ENCODE measurements at places on chromosomes 2 and 18.

DNA sequence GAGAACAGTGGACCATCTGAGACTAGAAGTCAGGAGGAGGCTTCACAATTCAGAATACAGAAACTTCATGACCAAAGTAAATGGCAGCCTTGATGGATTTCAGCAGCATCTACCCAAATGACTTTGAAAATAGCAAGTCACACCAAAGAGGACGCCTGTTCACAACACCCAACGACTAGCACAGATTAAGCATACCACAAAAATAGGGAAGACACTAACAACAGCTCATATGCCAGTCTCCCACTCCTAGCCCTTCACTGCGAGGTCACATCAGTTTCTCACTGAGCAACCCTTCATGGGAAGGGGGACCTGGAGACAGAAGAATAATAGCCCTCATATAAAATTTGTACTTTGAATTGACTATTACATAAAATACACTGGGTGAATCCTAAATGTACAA lies 228.4 kb upstream of the SLC39A10 start:
- no peak for DNase-seq

DNA sequence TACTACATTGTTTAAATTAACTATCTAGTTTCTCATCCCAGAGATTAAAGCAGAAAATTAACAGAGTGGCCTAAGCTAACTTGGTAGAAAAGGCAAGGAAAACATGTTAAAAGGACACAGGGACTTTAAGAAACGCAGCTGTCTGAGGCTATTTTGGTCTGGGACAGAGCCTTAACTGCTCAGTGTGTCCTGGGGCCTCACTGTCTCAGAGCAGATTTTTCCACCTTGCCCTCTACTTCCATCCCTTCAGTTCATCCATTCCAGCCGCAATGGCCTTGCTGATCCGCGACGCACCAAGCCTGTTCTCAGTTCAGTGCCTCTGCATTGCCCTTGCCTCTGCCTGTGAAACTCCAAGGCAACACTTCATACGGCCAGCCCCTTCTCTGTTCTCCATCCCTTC lies 114.9 kb upstream of the OSR1 start:
- DNase-seq = no peak

- DNase-seq = no peak
These were observed 7.6 kb downstream of the PROC start for GRCh38 chr2:127425540-127426490.

DNA sequence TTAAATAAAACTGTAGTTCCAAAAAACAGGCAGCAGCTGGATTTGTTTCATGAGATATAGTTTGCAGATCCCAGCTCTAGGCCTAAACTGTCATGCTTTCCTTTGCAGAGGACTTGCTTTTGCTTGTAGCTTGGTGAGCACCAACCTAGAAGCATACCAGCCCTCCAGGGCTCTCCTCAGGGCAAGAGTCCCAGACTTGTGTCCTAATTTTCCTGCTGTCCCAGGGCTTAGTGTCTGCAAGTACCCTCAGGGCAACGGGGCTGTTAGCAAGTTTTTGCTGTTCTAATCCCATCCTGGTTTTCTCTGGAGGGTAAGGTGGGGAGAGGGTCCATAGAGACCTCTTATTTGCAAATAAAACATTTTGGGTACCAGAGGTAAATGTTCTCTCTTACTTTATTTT lies 59.5 kb downstream of the TMEM17 start:
- no peak for DNase-seq

DNA sequence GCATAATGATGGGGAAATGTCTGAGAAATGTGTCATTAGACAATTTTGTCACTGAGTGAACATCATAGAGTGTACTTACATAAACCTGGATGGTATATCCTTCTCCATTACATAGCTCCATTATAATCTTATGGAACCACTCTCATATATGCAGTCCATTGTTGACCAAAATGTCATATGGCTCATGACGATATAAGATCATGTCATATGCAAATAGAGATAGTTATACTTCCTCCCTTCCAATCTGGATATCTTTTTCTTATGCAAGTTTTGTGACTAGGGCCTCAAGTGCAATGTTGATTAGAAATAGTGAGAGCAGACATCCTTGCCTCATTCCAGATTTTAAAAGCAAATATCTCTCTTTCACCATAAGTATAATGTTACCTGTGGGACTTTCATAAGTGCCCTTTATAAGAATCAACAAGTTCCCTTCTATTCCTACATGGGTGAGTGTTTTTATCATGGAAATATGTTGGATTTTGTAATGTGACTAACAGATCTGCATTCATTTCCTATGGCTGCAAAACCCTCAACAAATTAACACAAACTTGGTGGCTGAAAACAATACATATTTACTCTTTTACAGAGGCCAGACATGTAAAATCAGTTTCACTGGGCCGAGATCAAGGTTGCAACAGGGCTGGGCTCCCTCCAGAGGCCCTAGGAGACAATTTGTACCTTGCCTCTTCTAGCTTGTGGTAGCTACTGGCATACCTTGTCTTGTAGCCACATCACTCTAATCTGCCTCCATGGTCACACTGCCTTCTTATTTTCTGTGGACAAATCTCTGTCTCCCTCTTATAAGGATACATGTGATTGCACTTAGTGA lies 21.6 kb upstream of the SULT1C4 start:
- no peak for DNase-seq

DNA sequence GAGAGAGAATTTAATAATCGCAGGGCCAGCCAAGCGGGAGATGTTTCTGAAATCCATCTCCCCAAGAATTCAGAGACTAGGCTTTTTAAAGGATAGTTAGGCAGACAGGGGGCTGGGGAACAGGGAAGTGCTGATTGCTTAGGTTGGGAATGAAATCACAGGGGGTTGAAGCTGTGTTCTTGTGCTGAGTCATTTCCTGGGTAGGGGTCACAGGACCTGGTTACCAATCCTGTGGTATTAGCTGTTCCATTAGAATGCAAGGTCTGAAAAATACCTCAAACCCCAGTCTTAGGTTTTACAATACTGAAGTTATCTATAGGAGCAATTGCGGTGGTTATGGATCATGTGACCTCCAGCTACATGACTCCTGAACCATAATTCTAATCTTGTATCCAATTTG lies 4.6 kb downstream of the SP140 start:
- no peak for DNase-seq

GRCh38 chr2:120396013-120396860 lies 50.3 kb downstream of the INHBB start:
- no peak for DNase-seq

- no peak for DNase-seq
These were observed 47.3 kb downstream of the MEX3C start for GRCh38 chr18:51150113-51150700.

- DNase-seq = peak; percentile 83
These were observed 24.4 kb downstream of the NFE2L2 start for GRCh38 chr2:177239932-177240630.

DNA sequence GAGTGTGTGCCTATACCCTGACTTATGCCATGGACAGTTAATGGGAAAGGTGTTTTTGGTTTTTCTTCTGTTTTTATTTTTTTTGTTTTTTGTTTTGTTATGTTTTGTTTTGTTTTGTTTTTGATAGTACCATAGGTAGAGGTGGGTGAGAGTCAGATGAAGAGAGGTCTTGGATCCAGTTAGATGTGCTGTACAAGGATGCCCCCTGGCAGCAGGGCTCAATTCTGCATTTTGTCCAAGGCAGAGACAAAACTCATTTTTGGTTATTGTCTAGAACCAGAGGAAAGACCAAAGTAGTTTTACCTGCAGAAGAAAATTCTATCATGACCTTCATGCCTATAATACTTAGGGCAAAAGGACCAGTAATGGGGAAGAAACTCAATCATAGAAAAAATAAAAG lies 48.5 kb downstream of the SLC5A7 start:
- no peak for DNase-seq

- no peak for DNase-seq
These were observed 172.1 kb downstream of the NEDD4L start for GRCh38 chr18:58216071-58216481.

DNA sequence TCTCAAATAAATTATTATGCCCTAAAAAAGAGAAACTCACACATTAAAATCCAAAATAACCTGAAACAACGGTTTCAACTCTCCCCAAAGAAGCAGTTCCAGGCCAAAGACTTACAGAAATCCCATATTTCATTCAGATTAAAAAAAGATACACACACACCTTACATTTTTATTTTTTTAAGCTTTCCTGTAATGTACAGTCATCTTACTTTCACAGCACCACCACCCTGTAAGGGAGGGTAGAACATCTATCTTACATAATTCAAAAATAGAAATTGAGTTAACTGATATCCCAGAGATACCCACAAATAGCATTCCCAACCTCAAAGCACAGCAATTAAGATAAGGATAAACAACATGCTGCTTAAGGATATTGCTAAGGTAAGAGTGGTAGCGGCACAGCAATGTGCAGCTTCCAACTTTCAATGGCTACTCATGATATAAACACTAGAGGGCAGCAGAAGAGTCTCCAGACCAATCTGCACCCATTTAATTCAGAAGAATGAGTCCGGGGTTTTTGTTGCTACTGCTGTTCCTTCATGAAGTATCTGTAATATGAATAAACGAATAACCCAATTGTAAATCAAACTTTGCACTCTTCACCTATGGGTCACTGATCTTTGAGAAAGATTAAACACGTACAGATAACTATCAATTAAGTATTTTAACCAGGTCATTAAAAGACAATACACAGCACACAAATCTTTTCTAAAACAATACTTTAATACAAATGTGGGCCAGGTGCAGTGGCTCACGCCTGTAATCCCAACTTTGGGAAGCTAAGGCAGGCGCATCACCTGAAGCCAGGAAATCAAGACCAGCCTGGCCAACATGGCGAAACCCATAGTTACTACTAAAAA lies 11.3 kb downstream of the GFPT1 start:
- DNase-seq = no peak

GRCh38 chr2:230974096-230974913 lies 21.6 kb upstream of the SPATA3 start:
- DNase-seq = no peak

DNA sequence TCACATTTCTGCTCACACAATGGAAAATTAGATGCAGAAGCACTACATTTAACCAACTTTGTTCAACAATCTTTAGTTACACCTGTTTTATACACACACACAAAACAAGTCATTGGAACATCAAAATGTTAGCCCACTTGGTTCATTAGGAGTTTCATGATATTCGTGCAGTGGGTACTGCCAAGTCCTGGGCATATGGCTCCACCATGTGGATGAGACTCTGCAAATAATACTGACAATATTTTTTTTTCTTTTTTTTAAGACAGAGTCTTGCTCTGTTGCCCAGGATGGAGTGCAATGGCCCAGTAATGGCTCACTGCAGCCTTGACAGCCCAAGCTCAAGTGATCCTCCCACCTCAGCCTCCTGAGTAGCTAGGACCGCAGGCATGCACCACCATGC lies 34.5 kb upstream of the GRB14 start:
- DNase-seq = peak; percentile 17

- no peak for DNase-seq
These were observed 111.6 kb downstream of the FAM168B start for GRCh38 chr2:130981667-130982066.

DNA sequence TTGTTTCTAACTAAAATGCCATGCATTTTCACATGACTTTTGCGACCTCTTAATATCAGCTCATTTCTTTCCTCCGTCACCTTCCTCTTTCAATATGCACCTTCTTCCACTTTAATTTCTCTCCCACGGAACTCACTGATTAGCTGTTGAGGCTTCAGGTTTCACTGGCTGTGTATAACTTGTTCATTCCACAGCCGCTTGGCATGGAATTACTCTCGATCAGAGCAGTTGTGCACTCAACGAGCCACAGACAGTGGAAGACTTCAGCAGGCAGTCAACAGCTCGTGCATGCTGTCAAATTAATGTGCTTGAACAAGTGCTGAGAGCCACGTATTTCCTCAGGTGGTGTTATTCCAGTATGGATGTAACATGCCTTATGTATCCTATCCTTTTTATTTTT lies 491.2 kb upstream of the DDX18 start:
- no peak for DNase-seq

DNA sequence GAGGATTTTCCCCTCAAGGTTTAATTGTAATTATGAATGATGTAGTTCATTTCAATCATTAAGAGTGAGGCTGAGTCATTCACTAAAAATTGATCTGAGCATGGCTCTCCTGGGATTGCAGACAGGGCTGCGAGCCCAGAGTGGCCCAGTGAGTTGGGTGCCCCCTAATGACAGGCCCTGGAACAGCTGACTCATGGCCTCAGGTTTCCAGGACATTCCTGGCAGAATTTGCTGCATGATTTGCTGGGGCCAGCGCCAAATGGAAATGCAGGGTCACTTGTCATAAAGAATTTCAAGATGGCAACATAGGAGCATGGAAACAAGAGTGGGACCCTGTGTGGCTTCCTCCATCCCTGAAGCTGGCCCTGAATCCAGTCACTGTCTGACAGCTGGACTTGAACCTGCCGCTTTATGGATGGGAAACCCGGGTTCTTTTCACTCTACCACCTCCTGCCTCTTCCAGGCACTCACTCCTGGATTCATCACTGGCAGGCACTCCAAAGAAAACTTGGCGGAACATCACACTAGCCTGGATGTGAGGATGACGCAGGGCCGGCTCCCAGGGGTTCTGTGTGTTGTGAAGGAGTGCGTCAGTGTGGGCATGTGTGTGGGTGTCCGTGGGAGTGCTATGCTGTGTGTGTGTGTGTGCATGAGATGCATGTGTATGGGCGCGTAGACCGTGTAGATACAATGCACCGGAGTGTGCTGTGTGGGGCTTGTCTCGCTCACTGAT lies 15.2 kb downstream of the OTOF start:
- peak; percentile 36 for DNase-seq

DNA sequence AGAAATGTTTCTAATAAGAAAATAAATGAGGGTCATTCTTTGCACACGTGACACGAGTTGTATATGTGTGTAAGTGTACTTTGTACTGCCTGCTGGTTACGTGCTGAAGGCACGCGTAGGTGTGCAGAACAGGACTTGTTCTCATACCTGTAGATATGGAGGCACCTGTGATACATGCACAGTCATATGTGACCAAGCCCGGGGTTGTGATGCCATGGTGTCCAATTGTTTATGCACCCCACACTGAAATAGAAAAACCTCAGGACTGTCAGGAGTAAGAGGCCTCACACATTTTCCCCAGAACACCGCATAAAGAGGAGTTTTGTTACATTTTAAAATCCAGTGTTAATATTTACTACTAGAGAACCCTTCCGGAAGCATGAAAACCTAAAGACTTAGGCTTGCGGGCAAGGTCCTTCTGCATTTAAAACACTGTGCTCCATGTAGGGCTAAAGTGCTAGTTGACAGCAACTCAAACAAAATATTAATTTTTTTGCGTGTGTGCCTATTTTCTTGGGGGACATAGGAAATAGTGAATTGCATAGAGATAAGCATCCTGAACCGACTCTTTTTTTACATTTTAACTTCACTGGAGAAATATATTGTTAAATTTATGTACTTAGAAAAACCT lies 9.3 kb downstream of the TSHZ1 start:
- DNase-seq = no peak

DNA sequence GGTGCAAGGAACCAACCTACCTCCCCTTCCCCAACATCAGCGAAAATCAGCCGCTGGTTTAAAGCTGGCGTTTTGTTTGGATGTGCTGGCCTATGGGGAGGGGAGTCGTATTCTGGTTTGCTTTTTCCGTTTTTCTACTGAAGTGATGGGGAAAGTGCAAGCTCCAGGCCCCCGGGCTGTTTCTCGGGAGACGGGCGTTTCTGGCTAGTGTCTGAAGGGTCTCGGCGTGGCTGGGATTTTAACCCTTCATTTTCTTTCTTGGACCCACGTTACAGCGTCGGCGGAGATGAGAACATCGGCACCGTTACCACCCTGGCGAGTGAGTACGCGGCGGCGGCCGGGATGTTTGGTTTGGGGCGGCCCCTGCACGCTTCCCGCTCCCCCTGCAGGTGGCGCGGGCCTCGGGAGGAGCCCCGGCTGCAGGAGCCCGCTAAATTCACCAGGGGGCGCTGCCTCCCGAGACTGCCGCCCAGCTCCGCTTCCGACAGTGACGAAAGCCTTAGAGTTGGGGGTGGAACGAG lies 70.7 kb downstream of the PLB1 start:
- DNase-seq = peak; percentile 86

Data from Ammon's horn (tissue), 1 donor.